ENCODE measurements at places on chromosomes 12 and 14. TPM values are rescaled to one million over a fixed set of nuclear protein-coding genes. Genes with fewer than 3 reads are reported as not detected.

GRCh38 chr12:29278673-29279420, 102.1 kb downstream of the ERGIC2 start:
- no peak for DNase-seq

DNA sequence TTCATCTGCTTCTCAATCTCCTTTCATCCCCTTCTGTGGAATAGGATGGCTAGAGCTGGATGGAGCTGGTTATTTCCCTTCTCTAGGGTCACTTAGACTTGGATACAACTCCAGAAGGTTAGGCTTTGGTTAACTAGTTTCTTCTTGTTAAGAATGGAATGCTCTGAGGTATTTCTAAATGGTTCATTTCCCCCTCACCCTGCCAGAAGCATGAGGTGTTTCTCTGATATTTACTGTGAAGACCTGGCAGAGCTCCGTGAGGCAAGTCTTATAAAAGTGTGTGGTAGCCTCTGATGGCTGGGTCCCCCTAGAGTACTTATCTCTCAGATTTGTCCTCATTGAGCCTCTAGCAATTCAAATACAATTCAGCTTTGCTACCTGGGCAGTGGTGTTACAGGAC, 207.9 kb downstream of the SLC16A7 start:
- no peak for DNase-seq

- DNase-seq, result no peak
Observed at GRCh38 chr12:91978143-91978542, 167.5 kb downstream of the BTG1 start.

DNA sequence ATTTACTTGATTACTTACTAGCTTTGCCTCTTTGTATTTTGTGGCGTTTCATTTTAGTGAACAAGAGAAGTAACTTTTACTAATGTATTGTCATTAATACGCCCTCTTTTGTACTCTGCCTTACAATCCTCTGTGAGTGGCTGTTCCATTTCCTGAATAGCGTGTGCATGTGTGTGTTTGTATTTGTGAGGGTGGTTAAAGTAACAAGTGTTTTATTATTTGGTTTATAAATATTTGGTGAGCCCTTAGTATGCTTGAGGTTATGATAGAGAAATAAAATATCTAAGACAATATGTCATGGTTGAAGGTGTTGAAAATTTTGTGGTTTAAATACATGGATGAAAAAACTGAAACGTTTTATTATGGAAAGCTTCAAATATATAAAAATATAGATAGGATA, 71.7 kb upstream of the REP15 start:
- DNase-seq, result no peak

- no peak for DNase-seq
Observed at GRCh38 chr12:89472508-89472907, 52.1 kb downstream of the GALNT4 start.

GRCh38 chr14:102096569-102097188, 9.8 kb upstream of the HSP90AA1 start:
- peak; percentile 88 for DNase-seq

DNA sequence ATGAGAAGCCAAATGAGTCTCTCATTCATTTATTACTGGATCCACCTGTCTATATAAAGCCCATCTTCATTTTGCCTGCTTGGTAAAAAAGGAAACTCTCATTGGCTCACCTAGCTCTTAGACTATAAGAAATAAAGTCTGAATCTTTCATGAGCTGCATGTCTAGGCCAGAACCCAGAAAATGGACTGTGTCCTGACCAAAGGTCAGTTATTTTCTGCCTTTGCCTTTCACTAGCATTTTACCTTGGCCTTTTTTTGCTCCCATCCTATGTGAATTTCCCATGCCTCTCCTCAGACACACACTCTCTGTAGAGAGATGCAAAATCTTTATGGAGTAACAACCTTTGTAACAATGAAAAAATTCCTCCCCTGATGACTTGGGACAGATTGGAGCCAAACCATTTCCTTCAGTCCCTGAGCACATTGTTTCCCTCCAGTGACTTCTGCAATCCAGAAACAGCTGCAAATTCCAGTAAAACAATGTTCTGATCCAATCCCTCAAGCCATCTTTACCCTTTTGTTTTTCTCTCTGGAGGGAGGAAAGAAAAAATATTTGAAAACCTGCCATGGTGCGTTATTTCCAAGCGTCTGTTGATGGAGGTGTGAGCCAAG, 33.6 kb upstream of the MAP3K9 start:
- DNase-seq, result no peak

GRCh38 chr12:28826766-28827165, 322.3 kb upstream of the FAR2 start:
- no peak for DNase-seq

RASSF9 gene
- total RNA-seq, result 0.46 TPM

DNA sequence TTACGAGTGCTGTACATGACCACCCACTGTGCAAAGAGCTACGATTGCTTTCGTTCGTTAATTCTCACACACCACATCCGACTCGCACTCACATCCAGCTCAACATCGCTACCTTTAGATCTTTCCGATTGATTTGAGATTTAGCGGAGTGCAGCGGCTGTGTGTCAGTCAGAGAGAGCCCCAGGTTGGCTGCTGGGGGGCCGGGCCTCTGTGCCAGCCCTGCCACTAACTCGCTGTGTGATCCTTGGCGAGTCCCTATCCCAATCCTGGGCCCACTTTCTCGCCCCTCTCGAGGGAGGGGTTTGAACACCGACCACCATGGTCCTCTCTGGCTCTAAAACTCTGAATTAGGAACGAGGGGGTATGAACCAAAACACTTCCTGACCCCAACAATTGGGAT, 8.6 kb downstream of the DLK1 start:
- no peak for DNase-seq

GRCh38 chr14:52279408-52279807, 11.9 kb downstream of the PTGDR start:
- DNase-seq, result peak; percentile 18

DNA sequence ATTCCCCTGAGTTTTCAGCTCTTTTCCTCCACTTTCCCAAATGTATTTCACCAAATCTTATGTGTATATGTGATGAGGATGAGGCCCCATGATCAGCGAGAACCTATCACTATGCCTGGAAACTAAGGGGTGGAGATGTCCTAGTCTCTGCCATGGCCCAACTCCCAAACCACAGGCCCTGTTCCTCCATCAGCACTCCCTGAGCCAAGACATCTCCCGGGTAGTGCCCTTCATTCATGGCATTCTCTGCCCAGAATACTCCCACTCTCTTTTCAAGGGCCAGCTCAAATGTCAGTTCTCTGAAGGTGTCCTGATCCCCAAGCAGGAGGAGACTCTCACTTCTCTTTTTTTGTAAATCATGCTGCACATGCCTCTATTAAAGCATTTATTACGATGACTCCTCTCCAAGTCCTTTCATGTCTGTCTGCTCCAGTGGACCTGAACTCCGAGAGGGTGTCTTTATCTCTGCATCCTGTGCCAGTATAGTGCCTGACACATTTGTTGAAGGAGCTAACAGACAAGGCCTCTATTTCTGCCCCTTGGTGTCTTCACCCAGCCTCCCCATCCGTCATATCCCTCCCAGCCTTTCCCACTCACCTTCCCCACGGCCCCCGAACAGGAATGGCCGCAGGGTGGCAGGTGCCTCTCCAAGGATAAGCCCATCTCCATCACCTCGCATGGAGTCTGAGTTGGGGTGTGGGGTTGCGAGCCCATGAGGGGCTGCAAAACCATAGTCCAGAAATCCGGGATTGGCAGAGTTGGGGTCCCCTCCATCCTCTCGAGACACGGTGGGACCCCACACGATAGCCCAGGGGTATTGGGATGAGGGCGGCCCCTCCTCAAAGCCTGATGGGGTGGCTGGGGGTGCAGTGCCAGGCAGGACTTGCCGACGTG, 3.7 kb downstream of the PIANP start:
- no peak for DNase-seq

DNA sequence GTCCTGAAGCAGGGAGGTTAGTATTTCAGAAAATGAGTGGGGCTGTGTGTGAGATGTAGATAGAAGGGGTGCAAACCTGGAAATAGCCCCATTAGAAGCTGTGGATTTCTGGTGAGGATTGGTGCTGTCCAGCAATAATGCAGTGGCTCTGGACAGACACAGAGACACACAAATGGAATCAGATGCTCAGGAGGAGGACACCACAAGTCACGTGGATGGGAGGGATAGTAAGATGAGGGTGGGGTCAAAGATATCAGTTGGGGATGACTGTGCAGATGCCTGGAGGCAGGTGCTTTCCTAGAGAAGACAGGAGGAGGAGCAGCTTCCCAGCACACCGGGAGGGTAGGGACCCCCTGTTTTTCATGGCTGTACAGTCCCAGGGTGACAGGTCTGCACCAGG, 136.5 kb downstream of the PLXNC1 start:
- DNase-seq, result no peak

DNA sequence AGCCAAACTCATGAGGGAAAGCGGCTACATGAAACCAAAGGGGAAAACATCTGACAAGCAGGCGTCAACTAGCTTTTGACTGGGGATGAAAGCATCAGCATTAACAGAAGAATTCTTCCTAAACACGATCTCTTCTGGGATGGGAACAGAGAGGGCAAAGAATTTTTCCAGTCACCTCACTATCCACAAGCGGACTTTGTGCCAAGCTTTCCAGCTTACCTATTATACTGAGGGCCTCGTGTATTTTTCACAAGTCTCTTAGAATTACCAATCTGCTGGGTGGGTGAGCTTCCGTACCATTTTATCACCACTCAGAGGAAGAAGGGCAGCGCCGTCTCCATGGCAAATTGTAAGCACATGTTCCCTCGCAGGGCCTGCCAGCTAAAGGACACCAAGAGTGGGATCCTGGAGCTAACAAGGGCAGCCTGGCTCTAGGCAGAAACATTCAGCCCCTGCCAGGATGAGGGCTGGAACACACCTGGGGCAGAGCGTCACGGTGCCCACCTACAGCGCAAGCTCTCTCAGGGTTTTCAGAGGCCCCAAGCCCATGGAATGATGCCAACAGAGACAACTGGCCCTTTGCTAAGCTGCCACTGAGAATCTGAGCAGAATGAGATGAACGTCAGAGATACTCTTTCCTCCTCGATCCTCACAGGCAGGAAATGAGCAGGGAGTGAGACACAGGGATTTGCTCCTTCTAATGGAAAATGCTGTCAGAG, 74.6 kb downstream of the CHGA start:
- DNase-seq, result no peak

Measured in PC-9 (cell line).